ENCODE measurements at places on chromosomes 4 and X.

- no peak for DNase-seq
Observed at GRCh38 chr4:3019145-3019846, 55.0 kb downstream of the HTT-AS start.

DNA sequence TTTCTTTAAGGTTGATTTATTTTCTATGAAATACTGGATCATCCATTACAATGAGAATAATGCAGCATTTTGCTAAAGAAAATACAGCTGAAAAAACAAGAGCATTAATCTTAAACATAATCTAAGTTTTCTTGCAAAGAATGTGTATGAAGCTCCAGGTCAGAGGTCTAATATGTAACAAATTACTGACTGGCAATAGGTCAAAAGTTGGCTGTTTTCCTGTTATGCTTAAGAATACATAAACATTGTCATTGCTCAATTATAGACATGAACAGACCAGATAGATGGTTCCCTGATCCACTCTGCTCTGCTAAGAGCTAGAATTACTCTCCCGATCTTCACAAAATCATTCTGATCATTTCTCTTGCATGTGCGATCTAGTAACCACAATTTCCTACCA lies 718.6 kb downstream of the PDHA2 start:
- DNase-seq = no peak

- DNase-seq = no peak
Observed at GRCh38 chr4:142648378-142648777, 197.7 kb downstream of the INPP4B start.

DNA sequence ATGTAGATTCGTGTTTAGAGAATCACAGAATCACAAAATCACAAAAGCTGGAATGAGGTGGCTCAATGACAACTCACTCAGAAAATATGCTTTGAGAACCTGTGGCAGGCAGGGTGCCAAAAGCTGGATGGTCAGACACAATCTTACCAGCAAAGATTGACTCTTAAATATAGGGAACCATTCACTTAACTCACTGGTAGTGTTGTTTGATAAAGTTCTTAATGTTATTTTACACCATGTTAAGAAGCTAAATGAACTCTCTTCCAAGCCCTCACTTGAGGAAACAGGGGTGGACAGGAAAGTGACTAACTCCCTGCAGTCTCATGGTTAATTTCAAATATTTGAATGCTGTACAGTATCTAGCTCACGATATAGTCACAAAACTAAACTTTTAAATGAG lies 5.7 kb upstream of the SCOC start:
- DNase-seq = no peak

DNA sequence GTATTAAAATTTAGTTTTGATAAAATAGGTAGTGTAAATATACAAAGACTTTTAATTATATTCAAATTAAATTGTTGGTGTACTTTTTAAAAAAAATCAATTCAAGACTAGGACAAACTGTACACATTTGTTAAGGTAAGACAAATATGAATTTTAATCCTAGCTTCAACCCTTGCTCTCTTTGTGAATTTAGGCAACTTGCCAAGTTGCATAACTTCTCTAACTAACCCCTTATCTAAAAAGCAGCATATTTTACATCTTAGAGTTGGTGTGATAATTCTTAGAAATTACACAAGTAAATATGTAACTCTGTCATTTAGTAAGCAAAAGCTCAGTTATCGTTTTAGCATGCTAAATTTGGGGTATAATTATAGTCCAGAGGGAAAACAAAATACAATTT lies 78.1 kb upstream of the FSTL5 start:
- DNase-seq = no peak

DNA sequence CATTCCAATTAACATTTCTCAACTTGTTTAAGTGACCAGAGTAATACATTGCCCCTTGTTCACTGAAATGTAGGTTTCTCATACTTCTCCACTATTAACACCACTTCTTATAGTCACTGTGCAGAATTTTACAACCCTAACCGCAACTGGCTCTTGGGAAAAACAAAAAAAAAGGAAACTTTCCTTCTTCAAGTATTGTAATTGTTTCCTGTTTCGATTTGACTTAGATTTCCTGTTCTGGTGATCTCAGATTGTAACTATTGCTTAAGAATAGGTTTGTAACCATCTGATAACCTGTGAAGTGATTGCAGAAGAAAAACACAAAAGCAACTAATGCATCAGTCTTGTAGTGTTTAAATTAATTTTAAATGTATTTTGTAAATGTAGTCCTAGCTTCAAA lies 594.7 kb upstream of the GALNT7 start:
- no peak for DNase-seq

DNA sequence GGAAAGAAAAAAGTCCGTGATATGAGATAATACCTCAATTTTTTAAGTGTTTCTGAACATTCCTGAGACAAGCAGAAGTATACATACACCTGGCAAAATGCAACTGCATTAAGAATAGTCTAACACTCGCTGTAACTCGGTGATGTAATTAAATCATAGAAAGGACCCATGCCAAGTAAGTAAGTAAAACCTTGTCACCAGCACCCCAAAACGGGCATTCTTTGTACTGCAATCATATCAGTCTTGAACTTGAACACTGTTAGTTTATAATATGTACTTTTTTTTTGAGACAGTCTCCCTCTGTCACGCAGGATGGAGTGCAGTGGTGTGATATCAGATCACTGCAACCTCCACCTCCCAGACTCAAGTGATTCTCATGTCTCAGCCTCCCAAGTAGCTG lies 47.4 kb downstream of the SMIM14 start:
- DNase-seq = no peak

DNA sequence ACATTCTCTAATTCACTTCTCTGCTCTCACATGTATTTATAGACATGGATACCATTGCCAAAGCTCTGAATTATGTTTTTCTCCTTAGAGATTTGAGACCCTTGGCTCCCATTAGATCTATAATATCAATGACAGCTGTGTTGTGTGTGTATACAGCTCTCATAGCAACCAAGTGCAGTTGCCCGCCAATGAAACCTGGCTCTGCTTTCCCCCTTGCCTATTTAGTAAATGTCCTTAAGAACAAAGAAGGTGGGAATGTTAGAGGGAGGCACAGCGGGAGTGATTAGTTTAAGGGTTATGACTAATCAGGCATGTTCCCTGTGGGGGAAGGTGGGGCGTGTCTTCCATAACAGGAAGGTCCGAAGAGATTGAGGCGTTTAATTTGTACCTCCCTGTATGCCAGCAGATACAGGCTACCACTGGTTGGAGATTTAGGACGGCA lies 100.5 kb upstream of the TBC1D9 start:
- DNase-seq = no peak

- no peak for DNase-seq
Observed at GRCh38 chrX:47179928-47180255, 13.7 kb upstream of the UBA1 start.

- no peak for DNase-seq
Observed at GRCh38 chr4:101806914-101807313, 16.4 kb downstream of the BANK1 start.

- no peak for DNase-seq
Observed at GRCh38 chr4:172018358-172018757, 205.2 kb downstream of the GALNTL6 start.

DNA sequence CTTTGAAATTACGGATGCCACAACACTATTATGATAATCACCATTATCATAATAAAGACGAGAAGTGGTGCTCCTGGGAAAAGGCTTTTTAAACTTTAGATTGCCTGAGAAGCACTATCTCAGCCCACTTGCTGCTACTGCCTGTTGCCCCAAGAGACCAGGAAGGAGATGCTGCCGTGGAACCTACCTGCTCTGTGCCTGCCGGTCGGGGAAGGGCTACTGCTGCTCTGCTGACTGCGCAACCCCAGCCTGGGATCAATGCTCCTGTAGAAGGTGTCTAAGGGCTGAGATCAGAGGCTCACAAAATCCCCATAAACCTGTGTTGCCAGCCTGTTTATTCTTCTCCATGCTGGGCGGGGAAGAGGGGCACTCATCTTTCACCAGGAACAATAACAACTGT lies 145.3 kb upstream of the VCX3B start:
- DNase-seq = no peak

DNA sequence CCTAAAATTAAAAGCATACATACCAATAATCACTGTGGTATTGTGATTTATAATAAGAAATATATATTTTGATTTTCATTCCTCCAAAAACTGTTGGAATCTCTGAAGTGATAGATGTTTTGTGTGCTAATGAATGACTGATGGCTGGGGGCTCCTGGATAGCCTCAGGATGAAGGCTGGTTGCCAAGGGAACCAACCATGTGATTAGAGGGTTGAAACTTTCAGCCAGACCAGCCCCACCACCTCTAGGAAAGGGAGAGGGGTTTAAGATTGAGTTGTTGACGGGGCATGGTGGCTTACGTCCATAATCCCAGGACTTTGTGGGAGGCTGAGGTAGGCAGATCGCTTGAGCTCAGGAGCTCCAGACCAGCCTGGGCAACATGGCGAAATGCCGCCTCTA lies 34.0 kb downstream of the HS6ST2 start:
- DNase-seq = no peak

GRCh38 chrX:136214551-136214950 lies 36.6 kb downstream of the MAP7D3 start:
- DNase-seq = no peak

DNA sequence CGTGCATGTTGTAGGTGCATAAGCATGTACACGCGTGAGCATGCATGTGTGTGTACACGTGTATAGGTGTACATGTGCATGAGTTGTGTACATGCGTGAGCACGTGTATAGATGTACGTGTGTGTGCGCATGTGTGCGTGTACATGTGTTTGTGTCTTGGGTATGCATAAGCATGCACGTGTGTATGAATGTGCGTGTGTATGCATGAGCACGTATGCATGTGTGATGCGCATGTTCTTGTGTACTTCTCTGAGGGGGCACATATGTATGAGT lies 9.0 kb downstream of the NAT8L start:
- DNase-seq = no peak

DNA sequence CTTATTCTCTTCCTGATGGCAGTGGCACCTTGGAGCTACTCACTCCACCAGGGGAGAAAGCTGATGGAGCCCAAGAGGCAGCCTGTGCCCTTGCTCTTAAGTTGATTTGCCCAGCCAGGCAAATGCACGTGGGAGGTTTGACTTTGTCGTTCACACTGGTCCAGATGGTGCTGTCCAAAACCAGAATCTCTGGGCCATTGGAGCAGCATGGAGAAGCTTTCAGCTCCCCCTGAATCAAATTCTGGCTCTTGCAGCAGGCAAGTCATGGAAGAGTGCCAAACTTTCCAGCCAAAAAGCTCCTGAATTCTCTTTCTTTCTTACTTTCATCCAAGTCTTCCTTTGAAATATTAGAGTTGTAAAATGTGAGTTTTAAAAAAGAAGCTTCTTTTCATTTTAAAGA lies 970.4 kb downstream of the RPA4 start:
- no peak for DNase-seq

DNA sequence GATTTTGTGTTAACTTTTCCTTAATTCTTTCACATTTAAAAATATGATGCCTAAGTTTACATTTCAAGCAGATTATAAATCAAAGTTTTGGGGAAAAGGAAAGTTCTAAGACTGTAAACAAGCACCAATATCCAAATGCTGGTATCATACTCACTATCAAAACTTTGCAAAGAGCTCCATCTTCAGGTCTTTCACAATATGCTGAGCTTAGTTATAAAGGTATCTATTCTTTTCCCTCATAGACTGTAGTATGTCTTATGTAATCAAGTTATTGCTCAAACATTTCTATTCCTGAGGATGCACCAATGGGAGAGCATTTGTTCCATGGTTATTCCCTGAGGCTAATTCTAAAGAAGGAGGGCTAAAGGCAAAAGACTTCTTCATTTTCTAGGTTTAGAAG lies 207.9 kb upstream of the FAM241A start:
- no peak for DNase-seq

DNA sequence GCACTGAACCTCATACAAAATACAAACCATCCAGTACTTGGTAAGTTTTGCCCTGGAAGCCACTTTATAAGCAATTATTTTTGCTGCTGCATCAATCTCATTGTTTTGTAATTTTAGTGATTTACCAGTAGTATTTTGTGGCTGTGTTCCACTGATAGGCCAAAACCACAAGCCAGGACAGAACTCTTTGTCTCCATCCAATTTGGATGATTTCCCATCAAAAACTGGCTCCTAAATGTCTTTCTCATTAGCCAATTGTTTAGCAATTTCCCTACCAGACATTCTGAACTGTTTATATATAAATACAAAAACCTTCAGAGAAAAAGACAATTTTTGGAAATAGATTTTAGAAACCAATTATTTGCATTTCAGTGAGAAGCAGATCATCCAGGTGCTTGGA lies 4.4 kb downstream of the GSPT2 start:
- DNase-seq = no peak

- DNase-seq = no peak
Observed at GRCh38 chr4:131348263-131348662, 1800.8 kb upstream of the PCDH10 start.

GRCh38 chr4:6591313-6591712 lies 16.3 kb downstream of the MAN2B2 start:
- DNase-seq = no peak

DNA sequence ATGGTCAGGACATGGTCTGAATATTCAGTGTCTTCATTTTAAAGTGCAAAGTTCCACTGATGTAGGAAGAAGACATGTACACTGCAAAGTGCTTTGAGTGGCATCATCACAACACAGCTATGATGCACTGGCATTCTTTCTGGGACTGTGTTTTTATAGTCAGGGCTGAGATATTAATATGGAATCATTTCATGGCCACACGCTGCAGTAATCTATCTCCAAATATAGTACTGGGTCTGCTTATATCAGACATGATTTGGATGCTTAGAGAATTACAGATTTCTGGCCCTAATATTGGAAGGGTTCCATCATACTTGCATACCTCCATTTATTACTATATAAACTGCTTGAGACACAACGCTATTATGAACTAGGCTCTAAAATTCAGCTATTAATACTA lies 1170.9 kb downstream of the NLGN4X start:
- no peak for DNase-seq

DNA sequence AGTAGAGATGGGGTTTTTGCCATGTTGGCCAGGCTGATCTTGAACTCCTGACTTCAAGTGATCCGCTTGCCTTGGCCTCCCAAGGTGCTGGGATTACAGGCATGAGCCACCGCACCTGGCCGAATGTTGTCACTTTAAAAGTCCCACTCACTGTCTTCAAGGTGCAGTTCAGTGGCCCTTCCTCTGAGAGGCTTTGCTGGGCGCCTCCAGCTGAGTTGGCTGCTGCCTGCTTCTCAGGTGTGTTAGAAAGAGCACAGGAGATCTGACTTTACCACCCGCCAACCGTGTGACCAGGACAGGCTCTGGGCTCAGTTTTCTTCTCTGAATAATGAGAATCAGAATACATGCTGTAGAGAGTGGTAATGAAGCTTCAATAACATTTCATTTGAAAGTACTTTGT lies 207.4 kb downstream of the CEP135 start:
- no peak for DNase-seq

GRCh38 chr4:41512136-41512535 lies 25.8 kb upstream of the LIMCH1 start:
- DNase-seq = no peak

- no peak for DNase-seq
Observed at GRCh38 chr4:147940171-147940570, 208.3 kb downstream of the ARHGAP10 start.

- DNase-seq = no peak
Observed at GRCh38 chr4:168197926-168198325, 105.6 kb downstream of the ANXA10 start.

All from activated T-cell treated with anti-CD3 and anti-CD28 coated beads, Interleukin-2, amount 50 U/mL, for 48 hours (primary cell).